Sciatic nerve (tissue), 2 donors: ENCODE measurements at places on chromosomes 16 and 17. TPM values are rescaled to one million over a fixed set of nuclear protein-coding genes. Genes with fewer than 3 reads are reported as not detected.

Gene KRTAP4-3
- not detected for total RNA-seq

Gene KRTAP9-8
- total RNA-seq = not detected

Gene SETD1A
- total RNA-seq = 17.8 TPM

Gene PSMB3
- 84.8 TPM for total RNA-seq

Gene ZSCAN10
- total RNA-seq = not detected

Gene DNAH3
- 0.36 TPM for total RNA-seq

DNA sequence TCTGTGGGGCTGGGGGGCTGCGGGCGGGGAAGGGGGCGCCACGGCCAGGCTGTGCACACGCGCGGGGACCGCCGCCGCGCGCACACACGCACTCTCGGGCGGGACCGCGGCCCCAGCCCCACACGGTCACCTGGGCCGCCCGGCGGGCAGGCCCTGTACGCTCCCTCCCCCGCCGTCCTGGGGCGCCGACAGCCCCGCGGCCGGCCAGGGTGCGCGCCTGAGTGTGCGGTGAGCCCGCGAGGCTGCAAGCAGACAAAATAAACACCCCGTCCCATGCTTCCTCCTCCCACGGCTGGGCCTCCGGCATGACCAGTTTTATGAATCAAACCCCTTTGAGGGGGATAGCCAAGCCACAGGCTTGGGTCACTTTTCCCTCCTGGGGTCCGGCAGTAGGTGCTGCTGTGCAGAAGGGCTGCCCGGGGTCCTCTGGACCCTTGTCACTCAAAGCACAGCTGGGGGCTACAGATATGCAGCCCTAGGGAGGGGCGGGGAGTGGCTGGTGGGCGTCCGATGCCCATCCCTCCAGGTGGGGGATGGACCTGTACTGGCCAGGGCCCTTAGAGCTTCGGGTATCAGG, 441 bp downstream of the VASN start:
- no peak for DNase-seq

GRCh38 chr16:13414154-13414553, 505.8 kb upstream of the ERCC4 start:
- no peak for DNase-seq

DNA sequence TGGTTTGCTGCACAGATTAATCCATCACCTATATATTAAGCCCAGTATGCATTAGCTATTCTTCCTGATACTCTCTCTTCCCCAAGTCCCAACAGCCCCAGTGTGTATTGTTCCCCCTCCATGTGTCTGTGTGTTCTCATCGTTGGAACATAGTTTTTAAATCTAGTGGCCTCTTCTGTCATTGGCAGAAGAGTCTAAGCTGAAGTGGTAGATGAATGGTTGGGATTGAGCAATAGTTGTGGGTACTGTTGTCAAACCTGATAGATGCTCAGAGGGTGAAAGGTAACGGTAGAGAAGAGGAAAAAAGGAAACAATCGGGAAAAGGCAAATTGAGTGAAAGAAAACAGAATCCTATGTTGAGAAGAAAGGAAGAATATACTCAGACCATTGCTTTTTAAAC, 29.9 kb downstream of the MAP3K3 start:
- no peak for DNase-seq

DNA sequence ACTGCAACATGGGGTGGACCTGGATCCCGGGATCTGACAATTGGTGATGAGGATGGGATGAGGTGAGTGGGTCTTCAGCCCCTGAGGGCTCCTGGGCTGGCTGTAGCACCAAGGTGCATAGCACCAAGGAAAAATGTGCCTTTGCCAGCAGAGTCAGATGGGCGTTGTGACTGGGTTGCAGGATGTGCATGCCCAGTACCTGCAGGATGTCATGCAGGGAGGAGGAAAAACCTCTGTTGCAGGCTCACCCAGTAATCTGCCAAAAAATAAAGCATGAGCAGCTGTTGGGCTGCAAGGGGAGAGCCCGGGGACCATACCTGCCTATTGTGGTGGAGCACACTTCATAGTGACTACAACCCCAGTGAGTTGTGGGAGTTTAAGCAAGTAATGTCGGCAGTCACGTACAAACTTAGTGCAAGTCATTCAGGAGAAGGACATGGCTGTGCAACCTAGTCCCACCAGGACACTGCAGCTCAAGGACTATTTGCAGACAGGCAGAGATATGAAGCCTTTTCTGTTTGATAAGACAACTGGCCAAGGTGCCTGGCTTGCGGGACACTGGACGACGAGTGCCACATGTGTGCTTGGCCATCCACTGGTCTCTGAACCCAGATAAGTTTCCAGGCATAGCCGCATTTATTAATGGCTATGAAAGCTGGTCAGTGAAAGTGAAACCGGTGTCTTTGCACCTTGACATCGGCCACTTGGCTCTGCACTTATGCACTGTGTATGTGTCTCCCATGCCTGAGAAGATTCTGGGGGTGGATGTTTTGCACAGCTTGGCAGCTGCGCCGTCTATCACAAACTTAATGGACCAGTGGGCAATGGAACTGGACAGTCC, 499.8 kb downstream of the KCNJ2 start:
- no peak for DNase-seq

GRCh38 chr17:80962356-80963329, 29.0 kb upstream of the CHMP6 start:
- no peak for DNase-seq

GRCh38 chr16:12453832-12454231, 349.9 kb downstream of the CPPED1 start:
- DNase-seq = no peak

DNA sequence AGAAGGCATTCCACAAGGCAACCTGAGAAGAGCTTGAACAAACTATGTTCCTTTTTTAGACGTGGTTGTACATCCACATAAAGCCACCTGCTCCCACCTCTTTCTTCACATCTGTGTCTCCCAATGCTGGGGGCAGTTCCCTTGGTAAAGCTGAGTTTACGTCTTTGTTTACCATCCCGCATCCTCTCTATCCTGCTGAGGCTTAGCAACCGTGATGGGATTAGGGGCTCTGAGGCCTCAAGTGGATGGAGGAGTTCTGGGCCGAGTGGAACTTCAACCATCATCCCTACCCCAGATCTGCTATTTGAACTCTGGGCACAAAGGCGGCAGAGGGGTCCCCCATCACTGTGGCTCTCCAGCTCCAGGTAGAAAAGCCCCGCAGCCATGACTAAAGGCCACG, 94.2 kb upstream of the CREBBP start:
- no peak for DNase-seq

- no peak for DNase-seq
Measured at GRCh38 chr16:78277321-78278055, 178.0 kb downstream of the WWOX start.

- no peak for DNase-seq
Measured at GRCh38 chr16:31186176-31186575, 6.2 kb downstream of the FUS start.

- no peak for DNase-seq
Measured at GRCh38 chr17:10666906-10667305, 9.8 kb upstream of the MYH3 start.

DNA sequence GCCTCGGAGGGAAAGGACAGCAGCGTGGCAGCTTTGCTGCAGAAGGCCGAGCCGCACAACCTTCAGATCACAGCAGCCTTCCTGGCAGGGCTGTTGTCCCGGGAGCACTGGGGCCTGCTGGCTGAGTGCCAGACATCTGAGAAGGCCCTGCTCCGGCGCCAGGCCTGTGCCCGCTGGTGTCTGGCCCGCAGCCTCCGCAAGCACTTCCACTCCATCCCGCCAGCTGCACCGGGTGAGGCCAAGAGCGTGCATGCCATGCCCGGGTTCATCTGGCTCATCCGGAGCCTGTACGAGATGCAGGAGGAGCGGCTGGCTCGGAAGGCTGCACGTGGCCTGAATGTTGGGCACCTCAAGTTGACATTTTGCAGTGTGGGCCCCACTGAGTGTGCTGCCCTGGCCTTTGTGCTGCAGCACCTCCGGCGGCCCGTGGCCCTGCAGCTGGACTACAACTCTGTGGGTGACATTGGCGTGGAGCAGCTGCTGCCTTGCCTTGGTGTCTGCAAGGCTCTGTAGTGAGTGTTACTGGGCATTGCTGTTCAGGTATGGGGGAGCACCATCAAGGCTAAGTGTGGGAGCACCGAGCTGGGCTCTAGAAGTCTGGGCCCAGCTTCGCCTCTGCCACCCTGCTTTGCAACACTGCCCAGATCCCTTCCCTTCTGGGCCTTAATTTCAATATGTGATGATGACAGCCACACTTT, 18.6 kb downstream of the NOD2 start:
- no peak for DNase-seq

- no peak for DNase-seq
Measured at GRCh38 chr17:31136319-31136718, 41.5 kb downstream of the NF1 start.

- DNase-seq = no peak
Measured at GRCh38 chr17:17590141-17590751, 1.3 kb downstream of the PEMT start.

DNA sequence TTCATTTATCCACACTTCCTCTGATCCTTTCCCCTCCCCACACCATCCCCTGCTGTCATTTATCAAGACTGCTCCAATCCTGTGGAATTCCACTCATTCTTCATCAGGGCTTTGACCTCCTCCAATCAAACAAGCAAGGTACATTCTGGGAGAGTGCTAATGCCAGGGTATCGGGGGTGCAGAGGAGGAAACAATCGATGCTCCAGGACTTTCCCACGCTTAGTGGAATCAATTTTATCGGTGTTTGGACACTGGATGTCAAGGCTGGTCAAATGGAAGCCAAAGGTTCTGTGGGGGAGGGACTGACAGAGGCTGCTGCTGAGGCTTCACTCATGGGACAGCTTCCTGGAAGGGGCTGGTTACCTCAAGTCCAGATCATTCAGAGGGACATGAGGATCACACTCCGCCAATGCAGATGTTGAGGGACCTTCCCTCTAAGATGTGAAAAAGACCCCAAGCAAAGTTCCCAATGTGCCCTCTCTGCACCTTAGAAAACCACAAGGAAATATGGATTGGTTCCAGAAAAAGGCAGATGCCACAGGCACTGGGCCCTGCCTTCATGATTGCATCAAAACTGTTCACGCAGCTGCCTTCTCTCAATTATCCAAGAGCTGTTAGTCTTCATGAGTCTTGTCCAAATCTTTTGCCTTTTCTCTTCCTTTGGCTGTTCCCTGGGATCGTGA, 44.7 kb upstream of the SOX9 start:
- no peak for DNase-seq

DNA sequence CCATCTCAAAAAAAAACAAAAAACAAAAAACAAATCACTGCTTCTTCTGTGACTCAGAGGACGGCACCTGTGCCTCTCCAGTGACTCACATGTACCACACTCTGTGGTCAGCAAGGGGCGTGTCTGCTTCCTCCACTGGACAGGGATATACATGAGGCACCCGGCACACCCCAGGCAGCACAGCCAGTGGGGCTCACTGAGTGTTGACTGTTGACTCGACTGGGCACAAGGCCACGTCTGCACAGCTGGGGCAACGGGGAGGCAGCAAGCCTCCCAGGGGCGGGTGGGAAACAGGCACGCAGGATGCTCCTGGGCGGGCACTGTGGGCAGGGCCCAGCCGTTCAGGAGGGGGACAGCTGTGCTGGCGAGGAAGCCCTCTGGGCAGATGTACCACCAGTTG, 64.1 kb downstream of the TIMM22 start:
- no peak for DNase-seq
